Activated naive CD8-positive, alpha-beta T cell treated with anti-CD3 and anti-CD28 coated beads, Interleukin-2, amount 10 ng/mL, durations not matched to agents 7 days and 5 days (primary cell): ENCODE measurements at places on chromosomes 5 and 9. TPM values are rescaled to one million over a fixed set of nuclear protein-coding genes. Genes with fewer than 3 reads are reported as not detected.

The HARS1 gene
- total RNA-seq: 81.5 TPM

GRCh38 chr5:72949481-72949880, 6.4 kb upstream of the FCHO2 start:
- no peak for DNase-seq

DNA sequence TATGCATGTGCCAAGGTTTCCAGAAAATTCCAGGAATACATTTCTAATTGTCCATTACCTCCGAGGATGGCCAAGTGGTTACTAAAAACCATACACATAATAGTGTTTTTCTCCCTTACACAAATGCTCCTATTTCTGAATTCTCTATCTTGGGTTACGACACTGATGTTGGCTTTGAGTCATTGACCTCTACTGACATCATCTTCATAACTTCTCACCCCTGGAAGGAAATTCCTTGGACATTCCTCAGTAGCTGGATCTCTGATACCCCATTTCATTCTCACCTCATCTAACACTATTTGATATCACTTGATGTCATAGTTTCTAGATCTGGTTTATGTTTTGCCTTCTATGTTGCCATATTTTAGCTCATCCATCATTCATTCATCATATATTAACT, 287.2 kb downstream of the CTNND2 start:
- no peak for DNase-seq

GRCh38 chr5:37133939-37134338, 115.2 kb downstream of the CPLANE1 start:
- no peak for DNase-seq

GRCh38 chr5:144195448-144195847, 24.8 kb downstream of the KCTD16 start:
- DNase-seq: no peak

The ELOVL7 gene
- total RNA-seq: 0.97 TPM

- DNase-seq: no peak
These were observed 116.5 kb upstream of the FBXL7 start for GRCh38 chr5:15383469-15383868.

DNA sequence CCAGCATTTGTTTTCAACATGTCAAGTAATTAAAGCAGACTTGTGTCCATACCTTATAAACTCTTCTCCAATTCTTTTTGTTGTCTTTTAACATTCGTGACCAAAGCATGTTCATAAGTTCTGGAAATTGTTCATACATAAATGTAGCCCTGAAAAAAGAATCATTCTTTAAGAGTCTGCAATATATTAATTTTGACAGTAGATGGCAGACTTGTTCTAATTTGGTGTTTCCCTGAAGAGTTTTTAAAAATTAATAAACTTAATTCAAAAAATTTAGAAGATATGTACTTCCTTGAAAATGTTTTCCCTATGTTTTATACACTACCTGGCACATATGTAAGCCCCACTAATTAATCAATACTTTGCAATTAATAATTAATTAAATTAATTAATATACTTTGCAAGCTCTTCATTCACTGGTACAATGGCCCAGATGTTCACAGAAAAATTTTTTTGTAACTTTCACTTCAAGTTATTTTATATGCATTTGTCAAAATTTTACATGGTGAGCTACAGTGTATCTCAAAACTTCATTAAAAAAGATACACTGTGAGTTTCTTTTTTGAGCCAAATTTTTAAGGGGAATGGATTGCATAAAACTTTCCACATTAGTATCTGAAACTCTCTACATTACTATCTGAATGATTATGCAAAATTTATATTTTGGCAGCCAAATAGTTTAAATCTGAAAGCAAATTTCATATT, 42.1 kb downstream of the CLINT1 start:
- DNase-seq: no peak
